ENCODE measurements at places on chromosomes 5 and 9.

- no peak for DNase-seq
These were observed 41.9 kb upstream of the CFAP157 start for GRCh38 chr9:127664678-127665507.

DNA sequence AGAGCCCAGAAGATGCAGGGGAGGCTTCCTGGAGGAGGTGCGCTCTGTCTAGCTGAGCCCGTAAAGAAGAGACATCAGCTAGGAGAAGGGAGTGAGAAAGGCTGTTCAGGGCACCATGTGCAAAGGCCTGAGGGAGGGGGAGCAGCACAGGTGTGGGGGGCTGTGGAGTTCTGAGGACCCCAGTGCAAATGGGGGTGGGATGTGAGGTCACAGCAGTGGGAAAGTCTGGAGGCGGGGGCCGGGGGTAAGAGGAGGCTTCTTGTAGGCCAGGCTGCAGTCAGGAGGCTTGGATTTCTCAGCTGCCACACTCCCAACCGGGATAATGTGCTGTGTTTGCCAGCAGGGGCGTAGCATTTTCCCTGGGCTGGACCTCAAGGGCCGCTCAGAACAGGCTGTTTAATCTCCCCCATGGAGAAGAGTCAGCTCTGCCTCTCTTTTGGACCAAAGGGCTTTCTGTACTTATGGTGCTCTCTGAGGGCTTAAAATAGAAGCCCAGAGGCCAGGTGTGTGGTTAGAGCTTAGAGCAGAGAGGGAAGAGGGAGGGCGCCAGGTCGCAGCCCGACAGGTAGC lies 5.7 kb downstream of the NEURL1B start:
- DNase-seq = no peak

GRCh38 chr9:121735793-121736770 lies 84.6 kb downstream of the DAB2IP start:
- no peak for DNase-seq

GRCh38 chr5:19626211-19626610 lies 361.8 kb downstream of the CDH18 start:
- DNase-seq = no peak

DNA sequence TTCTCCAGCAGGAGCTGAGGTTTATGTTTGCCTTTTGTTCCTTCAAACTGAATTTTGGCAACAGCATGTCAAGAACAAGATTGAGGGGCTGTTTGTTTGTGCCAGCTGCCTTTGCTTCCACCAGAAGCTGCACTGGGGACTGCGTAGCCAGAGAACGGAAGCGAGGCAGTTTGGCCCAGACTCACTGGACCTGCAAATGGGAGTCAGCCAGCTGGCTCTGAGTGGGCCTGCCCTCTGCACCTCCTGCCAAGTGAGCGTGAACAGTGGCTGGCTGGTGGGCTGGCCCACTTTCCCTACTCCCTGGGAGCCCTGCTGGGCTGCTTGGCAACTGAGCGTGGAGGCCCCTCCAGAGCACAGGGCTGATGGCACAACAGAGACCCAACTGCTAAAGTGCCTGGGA lies 111.6 kb downstream of the GALNT10 start:
- no peak for DNase-seq

DNA sequence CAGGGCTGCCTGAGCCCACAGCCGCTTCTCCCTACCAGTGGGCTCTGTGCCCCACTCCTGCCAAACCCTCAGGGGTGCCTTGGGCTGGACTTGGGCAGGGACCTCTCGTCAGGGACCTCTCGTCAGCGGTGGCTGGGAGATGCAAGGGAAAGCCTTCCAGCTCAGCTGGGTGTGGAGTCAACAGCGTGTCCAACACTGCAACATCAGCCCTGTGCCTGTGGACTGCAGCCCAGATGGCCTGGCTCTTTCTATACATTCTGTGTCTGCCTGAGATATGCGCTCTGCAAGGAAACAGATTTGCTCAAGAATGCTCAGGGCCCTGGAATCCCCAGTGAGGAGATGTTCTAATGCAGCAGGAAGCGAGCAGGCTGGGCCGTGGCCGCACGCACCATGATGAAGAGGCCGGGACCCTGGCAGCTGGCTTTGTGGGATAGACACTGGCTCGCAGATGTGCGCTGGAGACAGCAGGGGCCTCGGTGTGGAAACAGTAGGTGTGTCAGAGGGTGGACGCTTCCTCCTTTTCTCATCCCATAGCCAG lies 85.0 kb upstream of the COL5A1 start:
- no peak for DNase-seq

DNA sequence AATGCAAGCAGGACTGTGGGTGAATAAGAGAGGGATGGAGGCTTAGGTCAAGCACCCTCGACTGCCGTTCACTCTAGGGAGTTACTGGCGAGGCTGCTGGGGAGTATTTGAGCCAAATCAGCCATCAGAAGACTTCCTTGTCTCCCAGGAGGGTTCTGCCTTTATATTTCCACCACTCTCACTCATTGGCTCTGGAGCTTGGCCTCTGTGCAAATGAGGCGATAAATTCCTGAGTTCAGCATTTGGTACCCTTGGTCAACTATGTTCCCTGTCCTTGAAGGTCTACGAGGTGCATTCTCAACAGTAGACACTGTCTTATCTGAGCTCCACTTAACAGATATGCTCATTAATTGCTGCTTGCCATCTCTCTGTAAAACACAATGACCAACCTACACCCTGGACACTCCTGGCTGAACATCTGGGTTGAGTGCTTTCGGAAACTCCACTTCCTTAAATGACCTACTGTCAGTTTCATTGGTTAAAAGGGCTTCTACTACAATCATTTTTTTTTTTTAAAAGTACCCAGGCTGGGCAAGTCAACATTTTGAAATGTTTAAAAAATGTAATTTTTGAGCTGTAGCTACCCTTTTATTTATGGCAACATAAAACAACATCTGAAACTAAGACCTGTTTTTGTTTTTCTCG lies 153.2 kb downstream of the NTRK2 start:
- DNase-seq = no peak

DNA sequence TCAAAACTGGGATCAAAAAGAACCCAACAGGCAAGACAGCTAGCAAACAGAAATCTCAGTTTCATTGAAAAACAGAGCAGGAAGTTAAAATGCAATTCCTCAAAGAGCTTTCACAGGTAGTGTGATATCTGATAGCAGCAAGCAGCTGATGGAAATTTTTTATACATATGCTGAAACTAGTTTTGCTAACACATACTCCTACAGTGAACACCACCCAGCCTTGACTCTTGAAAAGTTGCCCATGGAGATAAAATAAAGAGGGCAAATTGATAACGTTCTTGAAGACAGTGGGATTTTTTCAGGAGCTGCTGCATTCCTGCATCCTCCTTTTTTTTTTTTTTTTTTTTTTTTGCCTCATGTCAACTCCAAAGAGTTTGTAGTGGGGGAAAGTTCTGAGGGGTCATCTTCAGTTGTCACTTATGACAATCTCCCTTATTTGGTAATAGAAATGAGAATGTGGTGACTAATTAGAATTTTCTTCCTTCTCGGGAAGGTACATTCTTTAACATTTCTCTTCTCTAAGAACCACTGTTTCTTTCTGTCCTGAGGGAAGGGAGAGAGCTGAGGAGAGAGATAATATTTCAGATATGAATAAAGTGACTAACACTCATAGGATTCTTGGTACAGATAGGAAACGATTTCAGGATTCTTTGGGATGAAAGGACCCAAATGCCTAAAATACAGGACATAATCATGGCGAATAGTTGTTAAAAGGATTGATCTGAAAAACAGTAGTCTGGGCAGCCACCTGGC lies 24.6 kb downstream of the SH3RF2 start:
- no peak for DNase-seq

DNA sequence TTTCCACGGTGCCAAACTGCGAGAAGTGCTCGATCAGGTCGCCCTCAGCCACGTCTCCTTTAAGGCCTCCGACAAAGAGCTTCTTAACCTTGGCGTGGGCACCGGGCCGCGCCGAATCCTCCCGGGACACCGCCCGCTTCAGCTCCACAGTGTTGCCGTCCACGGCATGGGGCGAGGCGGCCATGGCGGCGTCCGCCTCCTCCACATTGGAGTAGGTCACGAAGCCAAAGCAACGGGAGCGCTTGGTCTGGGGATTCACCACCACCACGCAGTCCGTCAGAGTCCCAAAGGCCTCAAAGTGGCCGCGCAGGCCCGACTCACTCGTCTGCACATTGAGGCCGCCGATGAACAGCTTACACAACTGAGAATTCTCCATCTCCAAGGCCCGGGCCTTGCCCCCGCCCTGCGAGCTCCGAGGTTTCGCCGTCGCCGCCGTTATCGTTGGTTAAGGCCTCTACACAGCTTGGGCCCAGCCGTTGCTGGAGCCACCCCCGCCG lies 424 bp downstream of the HNRNPA0 start:
- no peak for DNase-seq

GRCh38 chr9:93149361-93149760 lies 15.3 kb upstream of the NINJ1 start:
- no peak for DNase-seq

DNA sequence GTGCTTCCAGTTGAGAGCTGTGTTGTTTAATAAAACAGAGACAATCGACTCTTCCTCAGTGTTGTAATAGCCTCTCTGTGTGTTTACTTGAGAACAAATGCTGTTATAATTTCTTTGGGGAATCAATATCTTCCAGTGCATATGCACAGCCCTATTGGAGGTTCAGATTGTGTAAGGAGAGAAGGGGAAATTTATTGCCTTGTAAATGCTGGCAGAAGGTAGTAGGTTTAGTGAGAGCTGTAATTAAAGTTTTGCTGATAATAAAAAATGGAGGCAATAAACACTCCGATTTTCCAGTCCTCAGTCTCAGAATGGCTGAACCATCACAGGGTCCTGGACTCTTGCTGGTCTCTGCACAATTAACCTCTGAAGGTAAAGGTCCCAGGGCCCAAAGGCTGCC lies 128.3 kb downstream of the C5orf15 start:
- no peak for DNase-seq

DNA sequence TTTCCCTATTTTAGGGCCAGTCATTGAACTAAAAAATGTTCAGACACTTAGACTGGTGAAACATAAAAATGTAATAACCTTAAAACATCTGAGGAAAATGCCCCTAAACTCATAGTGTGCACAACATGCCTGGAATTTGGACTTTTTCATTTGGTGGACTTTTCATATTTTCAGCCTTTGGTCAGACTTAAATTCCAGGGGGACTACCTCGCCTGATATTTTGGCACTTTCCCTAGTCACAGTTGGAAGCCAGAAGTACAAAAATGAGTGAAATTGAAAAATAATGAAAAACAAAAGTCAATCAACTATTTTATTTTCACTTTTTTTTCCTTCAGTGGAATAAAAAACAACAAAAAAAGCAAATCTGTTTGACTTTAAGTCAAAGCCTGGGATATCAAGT lies 256.2 kb downstream of the ACTL7B start:
- DNase-seq = no peak

GRCh38 chr5:8953911-8954438 lies 591.9 kb downstream of the SEMA5A start:
- DNase-seq = no peak

- DNase-seq = no peak
These were observed 6.9 kb downstream of the CRB2 start for GRCh38 chr9:123362856-123363255.

DNA sequence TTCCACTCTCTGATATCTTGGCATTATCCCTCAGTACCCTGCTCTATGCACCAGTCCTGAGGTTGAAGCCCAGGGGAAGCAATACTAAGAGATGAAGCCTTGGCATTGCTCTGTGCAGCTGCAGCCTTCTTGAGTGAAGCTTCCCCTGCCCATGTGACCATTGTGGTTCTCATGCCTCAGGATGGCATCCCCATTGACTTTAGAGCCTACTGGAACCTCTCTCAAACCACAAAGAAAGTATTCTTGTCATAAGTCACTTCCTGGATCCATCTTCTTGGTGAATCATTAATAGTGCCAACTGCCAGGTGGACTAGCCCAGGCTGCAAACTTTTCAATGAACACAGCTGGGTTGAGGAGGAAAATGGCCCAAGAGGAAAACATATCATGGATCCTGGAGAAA lies 283.9 kb upstream of the RFX3 start:
- no peak for DNase-seq

DNA sequence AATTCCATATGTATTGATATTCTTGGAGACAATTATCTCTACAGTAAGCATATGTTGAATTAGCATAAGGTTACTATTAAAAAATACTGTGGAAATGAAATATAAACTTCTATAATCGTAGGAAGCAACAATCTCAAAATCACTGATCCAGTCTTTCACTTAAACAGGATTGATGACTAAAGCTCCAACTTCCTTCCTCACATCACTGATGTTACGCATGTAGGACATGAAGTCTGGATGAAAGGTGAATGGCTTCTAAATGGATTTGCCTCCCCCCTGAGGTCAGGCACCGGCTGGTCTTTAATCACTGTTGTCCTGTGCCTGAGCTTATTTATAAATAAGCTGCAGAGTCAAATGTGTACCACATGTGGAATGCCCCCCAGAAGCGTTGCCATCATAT lies 157.1 kb upstream of the NFIB start:
- DNase-seq = no peak

DNA sequence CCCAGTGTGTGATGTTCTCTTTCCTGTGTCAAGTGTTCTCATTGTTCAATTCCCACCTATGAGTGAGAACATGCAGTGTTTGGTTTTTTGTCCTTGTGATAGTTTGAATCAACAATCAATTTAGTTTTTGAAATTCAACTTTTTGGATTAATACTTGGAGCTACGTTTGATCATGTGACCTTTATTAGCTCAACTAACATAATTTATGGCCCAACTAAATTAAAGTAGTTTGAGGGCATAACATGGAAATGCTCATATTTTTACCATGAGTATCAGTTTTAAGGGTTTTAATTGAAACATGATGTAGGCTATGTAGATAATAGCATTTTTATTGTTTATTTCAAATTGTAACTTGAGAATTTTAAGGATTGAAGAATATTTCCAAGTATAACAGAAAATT lies 168.0 kb downstream of the CCDC171 start:
- no peak for DNase-seq

- DNase-seq = no peak
These were observed 247.0 kb upstream of the MEF2C start for GRCh38 chr5:89129941-89130340.

DNA sequence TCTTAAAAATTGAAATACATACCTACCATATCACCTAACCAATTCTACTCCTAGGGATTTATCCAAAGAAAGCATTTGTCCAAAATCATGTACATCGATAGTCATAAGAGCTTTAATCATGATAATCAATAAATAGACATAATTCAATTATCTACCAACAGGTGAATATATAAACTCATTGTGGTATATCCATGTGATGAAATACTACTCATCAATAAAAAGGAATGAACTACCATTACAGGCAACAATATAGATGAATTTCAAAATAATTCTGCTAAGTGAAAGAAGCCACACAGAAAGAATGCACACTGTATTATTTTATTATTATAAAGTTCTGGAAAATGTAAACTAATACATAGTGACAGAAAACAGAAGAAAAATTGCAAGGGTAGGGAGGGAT lies 81.8 kb downstream of the RFX3 start:
- no peak for DNase-seq

Data from activated CD4-positive, CD25-positive, alpha-beta regulatory T cell treated with anti-CD3 and anti-CD28 coated beads, Interleukin-2, amount 50 U/mL, for 72 hours (primary cell).